Activated naive CD8-positive, alpha-beta T cell treated with anti-CD3 and anti-CD28 coated beads for 36 hours (primary cell): ENCODE measurements at places on chromosomes 12 and 14. TPM values are rescaled to one million over a fixed set of nuclear protein-coding genes. Genes with fewer than 3 reads are reported as not detected.

GRCh38 chr12:51900323-51900889 is 6.9 kb upstream of the ACVRL1 start:
- no peak for DNase-seq

- DNase-seq, result no peak
These were observed 67.1 kb downstream of the PRORP start for GRCh38 chr14:35189422-35189821.

- DNase-seq, result no peak
These were observed 186.4 kb downstream of the SYT10 start for GRCh38 chr12:33253178-33253577.

GRCh38 chr12:123031171-123031845 is 50.8 kb downstream of the ARL6IP4 start:
- no peak for DNase-seq

Gene KCNK10
- total RNA-seq, result not detected

Gene RDH16
- 0.12 TPM for total RNA-seq

Gene CLECL1
- total RNA-seq, result 6.4 TPM

Gene NYNRIN
- 0.08 TPM for total RNA-seq
